ENCODE measurements at places on chromosomes 6 and 20.

- DNase-seq, result no peak
Measured at GRCh38 chr6:102619585-102619984, 1226.1 kb downstream of the GRIK2 start.

- no peak for DNase-seq
Measured at GRCh38 chr6:23137611-23138010, 568.2 kb downstream of the HDGFL1 start.

DNA sequence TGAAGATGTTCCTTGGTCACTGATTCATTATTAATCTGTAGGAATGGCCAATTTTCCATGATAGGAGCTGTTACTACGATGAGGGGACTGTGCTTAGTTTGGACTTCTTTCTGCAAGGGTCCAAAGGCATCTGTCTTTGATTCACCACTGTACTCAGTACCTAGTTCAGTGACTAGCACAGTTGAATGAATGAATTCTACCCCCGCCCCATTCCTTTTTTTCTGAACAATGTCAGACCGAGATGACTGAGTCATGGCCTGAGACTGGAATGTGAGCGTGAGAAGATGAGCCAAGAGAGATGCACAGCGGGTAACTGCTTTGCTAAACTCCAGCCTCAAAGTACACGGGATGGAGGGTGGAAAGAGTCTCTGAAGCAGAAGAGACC lies 419 bp upstream of the SNHG17 start:
- DNase-seq, result no peak

GRCh38 chr6:163417595-163417994 lies 3.1 kb downstream of the QKI start:
- DNase-seq, result no peak
